ENCODE measurements at places on chromosomes 16 and 17. TPM values are rescaled to one million over a fixed set of nuclear protein-coding genes. Genes with fewer than 3 reads are reported as not detected.

DNA sequence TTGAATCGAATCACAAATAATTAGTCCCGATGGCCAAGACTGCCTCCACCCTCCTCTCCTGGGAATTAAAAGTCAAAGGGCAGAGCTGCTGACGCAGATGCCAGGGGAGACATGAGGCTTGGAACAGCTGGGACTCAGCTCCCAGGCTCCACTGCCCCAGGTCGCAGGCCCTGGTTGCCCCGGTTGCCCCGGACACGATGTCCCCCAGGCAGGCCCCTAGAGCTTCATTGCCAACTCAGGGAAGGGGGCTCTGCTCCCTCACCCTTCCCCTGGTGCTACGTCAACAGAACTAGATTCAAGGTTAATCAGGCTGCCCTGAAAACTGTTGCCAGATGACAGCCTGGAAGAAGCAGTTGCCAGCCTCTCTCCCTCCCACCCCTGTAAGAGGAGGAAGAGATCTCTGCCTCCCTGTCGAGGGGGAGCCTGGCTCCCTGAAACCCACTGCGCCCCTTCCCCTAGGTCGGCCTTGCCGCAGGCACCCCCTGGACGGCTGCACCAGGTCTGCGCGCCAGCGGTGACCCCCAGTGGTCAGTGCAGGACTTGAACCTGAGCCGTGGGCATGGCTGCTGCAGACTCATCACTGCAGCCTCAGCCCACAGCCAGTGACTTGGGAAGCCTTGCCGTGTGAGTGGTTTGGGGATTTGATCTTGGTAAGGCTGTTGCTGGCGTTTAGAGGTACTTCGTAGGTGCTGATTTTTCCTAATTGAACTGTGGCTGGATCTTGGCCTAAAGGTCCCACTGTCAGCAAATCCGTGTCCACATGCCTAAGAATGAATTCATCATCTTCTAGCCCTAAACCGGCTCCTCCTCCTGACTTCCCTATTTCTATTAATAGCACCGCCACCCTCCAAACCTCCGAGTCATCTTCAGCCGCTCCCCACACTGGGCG is 84.1 kb upstream of the TOB1 start:
- DNase-seq: peak; percentile 90
- no peaks in the 10 kb centered on the region for H3K36me3 ChIP-seq
- no peaks in the 10 kb centered on the region for H3K27me3 ChIP-seq
- H3K27ac ChIP-seq: peak overlapping the region; percentile 89
- H3K4me1 ChIP-seq: peaks cover 35% of the 10 kb centered on the region

DNA sequence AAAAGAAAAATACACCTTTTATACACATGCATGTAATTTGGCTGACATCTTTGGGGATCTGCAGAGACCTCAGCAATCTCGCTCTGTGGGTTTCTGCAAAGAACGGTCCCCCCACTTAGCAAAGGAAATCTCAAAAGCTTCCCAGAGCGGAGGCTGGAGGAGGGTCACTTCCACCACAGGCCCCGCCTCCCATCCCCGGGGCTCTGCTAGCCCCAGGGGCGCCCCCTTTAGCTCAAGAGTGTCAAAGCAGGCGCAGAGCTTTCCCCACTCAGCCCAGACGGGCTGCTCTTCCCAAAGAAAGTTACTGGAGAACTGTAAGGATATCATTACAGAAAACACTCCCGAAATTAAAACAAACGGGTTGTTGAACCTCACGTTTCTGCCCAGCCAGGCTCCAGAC is 11.4 kb downstream of the SLC13A5 start:
- no peak overlapping the region for H3K27ac ChIP-seq
- H3K36me3 ChIP-seq: no peaks in the 10 kb centered on the region
- peak; percentile 51 for DNase-seq
- H3K4me1 ChIP-seq: no peaks in the 10 kb centered on the region
- H3K27me3 ChIP-seq: peaks cover 46% of the 10 kb centered on the region

DNA sequence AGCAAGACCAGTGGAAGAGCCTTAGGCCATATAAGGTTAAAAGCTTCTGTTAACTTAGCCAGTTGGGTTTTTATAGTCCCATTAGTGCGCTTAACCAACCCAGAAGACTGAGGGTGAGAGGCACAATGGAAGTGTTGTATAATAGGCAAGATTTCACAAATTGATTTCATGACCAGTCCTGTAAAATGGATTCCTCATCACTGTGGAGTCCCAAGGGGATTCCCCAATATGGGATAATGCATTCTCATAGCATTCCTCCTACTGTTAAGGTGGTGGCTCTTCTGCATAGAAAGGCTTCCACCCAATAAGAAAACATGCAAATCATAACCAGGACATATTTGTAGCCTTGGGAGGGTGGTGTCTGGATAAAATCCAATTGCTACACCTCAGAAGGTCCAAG is 22.1 kb upstream of the B4GALNT2 start:
- DNase-seq: no peak
- no peaks in the 10 kb centered on the region for H3K36me3 ChIP-seq
- H3K4me1 ChIP-seq: no peaks in the 10 kb centered on the region
- H3K27ac ChIP-seq: no peak overlapping the region

DNA sequence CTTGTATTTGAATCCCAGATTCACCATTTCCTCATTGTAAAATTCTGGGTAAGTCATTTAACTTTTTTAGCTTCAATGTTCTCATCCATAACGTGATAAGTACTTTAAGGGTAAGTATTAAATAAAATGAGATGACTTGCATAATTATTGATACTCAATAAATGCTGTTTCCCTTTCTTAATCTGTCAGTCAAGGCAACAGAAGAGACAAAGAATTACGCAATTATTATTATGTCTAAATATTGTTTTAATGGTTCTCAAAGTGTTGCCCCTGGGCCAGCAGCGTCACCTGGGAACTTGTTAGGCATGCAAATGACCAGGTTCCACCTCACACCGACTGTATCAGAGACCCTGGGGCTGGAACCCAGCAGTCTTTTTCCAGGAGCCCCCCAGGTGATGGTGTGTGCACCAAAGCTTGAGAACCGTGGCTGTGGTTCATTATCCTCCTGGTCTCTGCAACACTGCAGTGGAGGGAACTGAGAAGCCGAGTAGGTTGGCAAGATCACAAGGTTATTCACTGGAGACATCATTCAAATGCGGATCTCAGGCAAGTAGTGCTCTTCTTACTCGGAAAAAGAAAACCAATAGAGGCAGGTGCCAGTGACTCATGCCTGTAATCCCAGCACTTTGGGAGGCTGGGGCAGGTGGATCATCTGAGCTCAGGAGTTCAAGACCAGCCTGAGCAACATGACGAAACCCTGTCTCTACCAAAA is 43.5 kb downstream of the LYRM9 start:
- no peaks in the 10 kb centered on the region for H3K36me3 ChIP-seq
- no peak overlapping the region for H3K27ac ChIP-seq
- H3K27me3 ChIP-seq: no peaks in the 10 kb centered on the region
- H3K4me1 ChIP-seq: no peaks in the 10 kb centered on the region

DNA sequence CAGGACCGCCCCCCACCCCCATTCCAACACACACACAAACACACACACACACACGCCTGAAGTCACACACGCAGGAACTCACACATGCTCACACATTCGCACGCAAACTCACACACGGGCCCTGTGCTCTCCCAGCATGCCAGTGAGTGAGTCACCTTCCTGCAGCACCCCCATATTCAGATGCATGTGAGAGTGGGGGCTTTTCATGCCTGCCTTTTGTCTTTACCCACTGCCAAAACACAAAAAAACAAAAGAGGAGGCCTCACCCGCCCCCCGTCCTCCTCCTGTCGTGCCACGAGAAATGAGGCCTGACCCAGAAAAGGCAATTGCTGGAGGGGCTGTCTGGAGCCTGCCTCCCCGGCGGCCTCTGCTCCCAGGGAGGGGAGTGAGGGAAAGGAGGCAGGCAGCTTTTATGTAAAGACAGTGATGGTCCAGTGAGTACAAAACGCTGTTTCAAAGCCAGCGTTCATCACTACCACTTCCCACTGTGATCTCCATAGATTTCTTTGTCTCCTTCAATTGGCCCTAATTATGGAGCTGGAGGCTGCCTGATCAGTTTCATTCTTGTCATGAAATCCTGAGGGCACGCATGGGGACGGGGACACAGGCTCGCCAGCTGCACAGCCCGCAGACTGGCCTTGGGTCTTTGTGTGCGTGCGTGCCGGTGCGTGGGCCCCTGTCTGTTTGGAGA is 29.5 kb upstream of the GSE1 start:
- no peak overlapping the region for H3K27ac ChIP-seq
- H3K4me1 ChIP-seq: peaks cover 55% of the 10 kb centered on the region
- H3K4me3 ChIP-seq: no peak overlapping the region

The PITPNM3 gene
- polyA plus RNA-seq: 1.1 TPM

The GAST gene
- polyA plus RNA-seq: not detected

The TRIM47 gene
- polyA plus RNA-seq: 28.4 TPM

Data from stomach (tissue), 19 donors.